ENCODE measurements at places on chromosomes 5 and 9.

- no peak for DNase-seq
Observed at GRCh38 chr5:109403469-109403868, 6.3 kb downstream of the PJA2 start.

GRCh38 chr9:136558373-136558772 lies 12.5 kb upstream of the NOTCH1 start:
- DNase-seq, result no peak

- DNase-seq, result peak; percentile 0
Observed at GRCh38 chr9:32783168-32783891, at the start of gene TMEM215. TSS of gene TMEM215 (plus strand) at chr9:32783540. CDS start at chr9:32784184, 644 bp downstream.

- peak; percentile 81 for DNase-seq
Observed at GRCh38 chr5:172453206-172453985, 929 bp downstream of the SH3PXD2B start.

DNA sequence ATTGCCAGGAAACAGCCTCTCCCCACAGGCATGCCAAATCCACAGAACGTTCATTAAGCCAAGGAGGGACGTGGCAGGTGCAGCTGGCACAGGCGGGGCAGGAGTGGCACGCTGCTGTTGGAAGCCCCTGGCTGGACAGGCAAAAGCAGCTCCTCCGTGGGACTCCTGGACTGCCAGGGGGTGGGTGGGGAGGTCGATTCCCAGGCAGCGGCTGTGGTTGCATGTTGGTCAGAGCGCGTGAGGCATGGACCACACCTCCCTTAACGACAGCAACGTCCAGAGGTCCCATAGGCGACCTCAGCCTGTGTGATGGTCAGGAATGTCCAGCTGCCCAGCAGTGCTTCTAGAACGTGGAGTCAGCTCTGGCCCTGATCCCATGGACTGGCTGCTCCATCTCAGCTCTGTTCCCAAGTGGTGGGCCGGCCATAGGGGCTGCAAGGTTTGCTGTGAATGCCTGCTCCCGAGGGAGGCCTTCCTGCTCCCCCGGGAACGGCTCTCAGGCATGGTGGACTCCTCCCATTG lies 6.9 kb downstream of the SLC6A19 start:
- DNase-seq, result no peak

GRCh38 chr5:171989946-171990712 lies 16.3 kb downstream of the FBXW11 start:
- DNase-seq, result peak; percentile 70

DNA sequence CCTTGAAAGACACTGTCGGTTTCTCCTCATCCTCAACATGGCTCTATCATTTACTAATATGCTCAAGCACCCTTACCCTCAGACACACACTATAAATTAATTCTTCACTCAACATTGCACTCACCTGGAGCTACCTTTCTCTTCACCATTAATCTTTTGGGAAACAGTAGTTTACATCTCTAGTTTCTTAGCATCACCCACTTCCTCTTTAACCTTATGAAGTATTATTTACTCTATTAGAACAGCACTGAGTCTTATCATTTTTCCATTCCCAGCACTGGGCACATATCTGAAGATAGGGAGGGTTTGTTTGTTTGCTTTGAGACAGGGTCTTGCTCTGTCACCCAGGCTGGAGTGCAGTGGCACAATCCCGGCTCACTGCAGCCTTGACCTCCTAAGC lies 213.5 kb downstream of the SMARCA2 start:
- DNase-seq, result no peak

GRCh38 chr5:153390569-153390968 lies 99.9 kb upstream of the GRIA1 start:
- DNase-seq, result no peak

DNA sequence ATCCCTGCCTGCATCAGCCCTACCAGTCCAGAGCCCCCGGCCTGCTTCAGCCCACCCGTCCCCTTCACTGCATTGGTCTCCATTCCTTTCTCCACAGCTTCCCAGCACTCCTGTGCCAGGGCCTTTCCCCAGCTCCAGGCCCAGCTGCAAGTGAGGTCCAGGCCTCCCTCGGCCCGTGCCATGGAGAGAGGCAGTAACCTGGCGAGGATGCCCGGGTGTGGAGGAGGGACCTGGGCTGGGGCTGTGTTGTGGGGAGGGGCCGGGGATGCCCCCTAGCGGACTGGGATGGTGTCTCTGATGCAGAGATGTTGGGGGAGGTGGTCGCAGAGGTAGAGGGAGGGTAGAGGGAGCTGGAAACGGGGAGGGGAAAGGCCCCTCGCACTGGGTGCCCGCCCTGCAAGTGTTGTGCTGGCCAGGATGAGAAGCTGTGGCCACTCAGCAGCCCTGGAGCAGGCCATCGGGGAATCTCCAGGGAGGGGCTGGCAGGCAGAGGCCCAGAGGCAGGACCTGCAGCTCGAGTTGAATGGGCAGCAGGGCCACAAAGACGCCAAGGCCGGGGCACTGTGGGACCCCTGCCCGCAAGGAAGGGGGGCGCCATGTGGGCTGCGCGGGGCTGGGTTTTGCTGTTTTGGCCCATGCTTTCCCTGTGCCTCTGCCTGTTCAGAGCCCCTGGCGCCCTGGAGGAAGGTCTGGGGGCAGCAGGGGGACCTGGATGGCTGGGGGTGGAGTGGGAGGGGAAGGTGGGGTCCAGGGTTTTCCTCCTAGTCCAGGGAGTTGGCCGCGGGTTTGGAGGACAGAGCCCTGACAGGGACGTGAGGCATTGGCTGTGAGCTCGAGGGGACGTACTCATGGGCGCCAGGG lies 26.0 kb upstream of the NKD2 start:
- no peak for DNase-seq

GRCh38 chr9:34956648-34957047 lies 1.4 kb upstream of the PHF24 start:
- DNase-seq, result no peak

DNA sequence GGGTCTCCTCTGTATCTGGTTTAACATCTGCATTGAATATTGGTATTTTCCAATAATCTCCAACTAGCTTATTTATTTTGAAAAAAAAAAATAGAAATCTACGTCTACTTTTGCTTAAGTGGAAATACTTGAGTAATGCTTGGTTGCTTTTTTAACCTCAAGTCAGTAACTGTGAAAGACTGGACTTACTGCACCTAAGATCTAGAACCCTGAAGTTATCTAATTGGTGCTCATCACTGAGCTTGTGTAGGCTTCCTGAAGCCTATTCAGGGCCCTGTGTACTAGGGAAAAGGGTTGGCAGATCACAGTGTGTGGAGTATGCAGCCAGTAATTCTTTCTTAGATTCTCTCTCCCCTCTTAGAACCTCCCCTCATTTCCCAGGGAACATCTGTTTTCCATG lies 16.2 kb downstream of the SLC1A1 start:
- no peak for DNase-seq

- DNase-seq, result peak; percentile 81
Observed at GRCh38 chr5:124655251-124655917, 91.1 kb downstream of the ZNF608 start.

DNA sequence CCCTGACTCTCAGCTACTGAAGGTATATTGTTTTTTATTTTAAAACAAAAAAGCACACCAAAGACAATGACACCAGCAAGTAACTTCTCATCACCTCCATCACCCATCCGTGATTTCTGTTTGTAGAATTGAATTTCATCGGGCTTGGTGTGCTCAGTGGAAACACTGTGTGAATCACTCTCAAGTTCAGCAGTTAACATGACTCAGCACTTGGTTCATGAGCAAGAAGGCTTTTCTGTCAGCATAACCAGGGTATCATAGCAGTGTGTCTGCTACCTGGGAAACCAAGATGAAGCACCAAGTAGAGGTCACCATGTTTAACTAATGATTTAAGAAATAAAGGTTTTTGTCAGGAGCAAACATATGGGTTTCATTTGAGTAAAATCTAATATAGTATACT lies 123.7 kb downstream of the INSYN2B start:
- DNase-seq, result peak; percentile 76

GRCh38 chr9:79470954-79471353 lies 100.8 kb upstream of the TLE4 start:
- no peak for DNase-seq

DNA sequence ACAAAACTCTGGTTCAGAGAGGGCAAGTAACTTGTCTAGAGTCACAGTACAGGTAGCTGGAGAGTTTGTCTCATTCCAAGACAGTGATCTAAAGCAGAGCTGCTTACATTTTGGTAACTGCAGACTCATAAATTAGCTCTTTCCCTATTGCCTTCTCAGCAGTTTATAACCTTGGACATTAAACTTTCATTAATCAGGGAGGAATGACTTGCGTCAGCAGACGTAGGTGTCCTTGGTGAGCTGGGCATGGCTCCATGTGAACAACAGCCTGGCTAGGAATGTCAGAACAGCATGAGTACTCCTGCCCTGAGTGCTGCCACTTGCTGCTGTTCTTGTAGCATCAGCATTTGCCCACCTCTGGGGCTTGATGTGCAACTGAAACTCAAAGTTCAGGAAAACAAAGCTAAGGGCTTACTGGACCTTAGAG lies 2.2 kb upstream of the ALDOB start:
- DNase-seq, result no peak

- DNase-seq, result no peak
Observed at GRCh38 chr5:78750281-78750680, 101.7 kb upstream of the LHFPL2 start.

DNA sequence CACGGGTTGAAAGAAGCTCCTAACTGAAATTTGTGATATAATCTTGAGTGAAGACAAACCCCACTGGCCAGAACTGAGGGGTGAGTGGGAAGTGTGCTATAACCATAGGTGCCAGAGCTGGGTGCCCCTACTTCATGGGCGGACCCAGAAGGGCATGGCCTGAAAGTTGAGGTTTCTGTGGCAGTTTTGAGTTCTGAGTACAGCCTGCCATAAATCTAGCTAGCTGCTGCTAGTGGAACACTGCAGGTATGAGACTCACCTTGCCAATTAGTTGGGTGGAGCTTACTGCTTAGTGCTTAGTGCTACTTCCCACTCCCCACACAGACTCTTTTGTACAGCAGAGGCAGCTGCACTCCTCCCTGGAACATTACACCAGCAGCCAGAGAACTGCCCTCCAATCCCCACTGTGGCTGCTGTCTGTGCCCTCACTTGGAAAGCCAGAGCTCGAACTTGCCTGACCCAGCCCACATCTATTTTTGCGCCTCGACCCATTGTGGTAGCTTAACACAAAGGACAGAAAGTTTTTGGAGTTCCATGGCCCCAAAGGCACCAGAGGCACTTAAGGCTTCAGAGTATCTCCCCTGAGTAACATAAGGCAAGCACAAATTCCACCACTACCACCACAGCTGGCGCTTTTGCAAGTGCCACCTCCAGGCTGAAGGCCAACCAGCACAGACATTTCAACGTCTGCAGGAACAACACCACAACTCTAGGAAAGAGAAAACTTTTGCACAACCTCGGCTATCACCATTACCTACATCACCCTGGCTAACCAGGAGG lies 27.1 kb upstream of the PTGER4 start:
- DNase-seq, result no peak

- no peak for DNase-seq
Observed at GRCh38 chr5:98989727-98990126, 60.9 kb upstream of the CHD1 start.

DNA sequence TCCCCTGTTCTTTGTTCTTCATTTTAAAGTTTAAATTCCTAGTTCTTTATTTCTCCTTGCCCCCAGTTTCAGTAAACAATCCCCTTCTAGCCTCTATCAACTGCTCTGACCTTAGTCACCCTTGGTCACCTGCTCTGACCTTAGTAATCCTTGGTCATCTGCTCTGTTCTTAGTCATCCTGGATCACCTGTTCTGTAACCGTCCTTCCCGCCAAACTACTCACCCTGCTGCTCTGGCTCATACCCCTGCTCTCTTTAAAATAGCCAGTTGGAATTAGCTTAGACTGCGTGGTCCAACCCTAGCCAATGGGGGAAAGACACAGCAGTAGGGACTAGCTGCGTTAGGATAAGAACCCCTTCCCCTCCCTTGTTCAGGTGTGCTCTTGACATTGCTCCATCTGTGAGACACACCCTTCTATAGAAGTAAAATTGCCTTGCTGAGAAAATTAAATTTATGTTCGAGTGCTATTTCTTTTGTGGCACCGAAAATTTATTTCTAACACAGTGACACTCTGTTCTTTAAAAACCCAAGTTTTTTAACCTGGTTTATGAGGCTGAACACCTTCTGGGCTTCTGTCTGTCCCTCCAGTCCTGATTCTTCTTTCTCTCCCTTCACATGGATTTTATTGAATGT lies 3.8 kb downstream of the PRRC1 start:
- DNase-seq, result no peak

DNA sequence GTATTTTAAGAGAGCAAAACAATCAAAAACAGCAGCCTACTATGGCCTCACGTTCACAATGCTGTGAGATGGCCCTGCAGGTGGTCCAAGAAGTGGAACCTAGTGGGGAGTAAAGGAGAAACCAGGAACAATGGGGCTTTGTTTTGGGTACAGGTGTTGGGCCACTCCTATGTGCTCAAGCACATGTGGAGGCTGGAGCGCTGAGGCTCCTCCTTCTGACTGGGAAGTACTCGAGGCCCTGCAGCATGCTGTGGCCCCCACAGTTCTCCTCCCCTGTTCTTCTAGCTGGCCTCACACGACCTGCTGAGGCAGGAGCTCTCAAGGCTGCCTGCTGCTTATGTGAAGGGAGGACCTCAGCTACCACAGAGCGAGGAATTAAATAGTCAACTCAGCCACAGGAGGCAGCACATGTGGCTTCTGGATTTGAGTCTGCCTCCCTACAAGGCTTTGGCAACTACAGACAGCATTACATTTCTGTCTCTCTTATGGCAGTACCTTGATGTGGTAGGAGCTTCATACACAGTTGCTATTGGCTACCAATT lies 482.3 kb downstream of the SPOCK1 start:
- DNase-seq, result no peak

- DNase-seq, result no peak
Observed at GRCh38 chr9:121783521-121784507, 132.4 kb downstream of the DAB2IP start.

GRCh38 chr9:109791003-109791677 lies 11.1 kb downstream of the PALM2AKAP2 start:
- DNase-seq, result no peak

DNA sequence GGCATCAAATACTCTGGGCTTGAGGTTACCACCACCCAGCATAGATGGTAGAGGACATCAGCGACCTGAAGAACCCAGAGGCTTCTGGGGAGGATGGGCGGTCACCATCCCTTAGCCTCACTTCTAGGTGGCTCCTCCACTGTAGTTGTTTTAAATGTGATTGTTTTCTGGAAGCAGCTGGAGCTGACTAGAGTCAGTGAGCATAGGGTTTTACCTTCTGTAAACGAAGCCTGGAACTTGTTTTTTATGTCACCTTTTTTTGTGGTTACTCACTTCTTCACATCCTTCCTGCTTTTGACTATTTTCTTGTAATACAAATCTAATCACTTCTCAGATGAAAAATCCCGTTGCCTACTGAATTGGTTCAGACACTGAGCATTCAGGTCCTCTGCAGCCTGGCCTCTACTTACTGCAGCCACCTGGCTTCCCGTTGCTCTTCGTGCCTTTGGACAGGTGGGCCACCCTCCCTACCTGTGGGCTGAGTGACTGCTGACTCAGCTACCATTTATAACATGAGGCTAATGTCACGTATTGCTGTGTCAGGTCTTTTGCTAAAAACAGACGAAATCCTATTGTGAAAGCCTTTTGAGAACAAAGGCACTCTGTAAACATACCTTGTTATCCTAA lies 167.8 kb downstream of the MAN2A1 start:
- no peak for DNase-seq

DNA sequence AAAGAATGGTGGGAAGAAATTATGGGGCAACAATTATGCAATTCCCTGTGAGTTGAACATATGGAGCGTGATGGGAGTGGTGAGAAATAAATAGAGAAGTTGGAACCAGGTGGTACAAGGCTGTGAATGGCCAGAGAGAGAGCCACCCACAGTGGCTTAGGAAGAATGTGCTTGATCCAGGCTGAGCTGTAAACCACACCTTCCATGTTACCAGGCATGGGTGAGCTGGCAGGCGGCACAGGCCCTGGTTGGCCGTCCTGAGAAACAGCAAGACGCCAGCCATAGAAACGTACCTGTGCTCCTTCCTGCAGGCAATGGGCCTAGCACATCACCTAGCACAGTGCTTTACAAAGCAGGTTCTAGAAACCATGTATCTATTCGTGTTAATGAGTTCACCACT lies 74.3 kb downstream of the EPB41L4B start:
- DNase-seq, result no peak

Measured in adipocyte (in vitro differentiated cells).